Brain pericyte (primary cell): ENCODE measurements at places on chromosomes 3 and 15.
A peak's percentile ranks its signal among the peaks of the same experiment; 100 is the strongest.

- DNase-seq, result no peak
Observed at GRCh38 chr3:120072867-120073525, 21.3 kb downstream of the GSK3B start.

DNA sequence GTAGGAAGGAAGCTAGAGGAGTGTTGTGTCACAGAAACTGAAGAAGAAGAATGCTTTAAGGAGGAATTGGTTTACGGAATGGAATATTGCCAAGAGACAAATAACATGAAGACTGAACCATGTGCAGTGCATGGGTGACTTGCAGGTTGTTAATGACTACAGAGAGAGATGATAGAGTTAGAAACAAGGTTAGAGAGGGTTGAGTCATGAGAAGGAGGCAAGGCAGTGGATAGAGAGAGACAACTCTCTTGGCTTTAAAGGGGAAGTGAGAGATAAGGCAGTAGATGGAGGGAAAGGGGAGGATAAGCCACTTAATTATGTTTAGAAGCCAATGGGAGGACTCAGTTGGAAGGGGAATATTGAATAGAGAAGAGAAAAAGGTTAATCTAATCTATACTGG, 119.3 kb upstream of the CCNL1 start:
- no peak for DNase-seq

GRCh38 chr15:77535845-77536244, 96.9 kb downstream of the LINGO1 start:
- no peak for DNase-seq

DNA sequence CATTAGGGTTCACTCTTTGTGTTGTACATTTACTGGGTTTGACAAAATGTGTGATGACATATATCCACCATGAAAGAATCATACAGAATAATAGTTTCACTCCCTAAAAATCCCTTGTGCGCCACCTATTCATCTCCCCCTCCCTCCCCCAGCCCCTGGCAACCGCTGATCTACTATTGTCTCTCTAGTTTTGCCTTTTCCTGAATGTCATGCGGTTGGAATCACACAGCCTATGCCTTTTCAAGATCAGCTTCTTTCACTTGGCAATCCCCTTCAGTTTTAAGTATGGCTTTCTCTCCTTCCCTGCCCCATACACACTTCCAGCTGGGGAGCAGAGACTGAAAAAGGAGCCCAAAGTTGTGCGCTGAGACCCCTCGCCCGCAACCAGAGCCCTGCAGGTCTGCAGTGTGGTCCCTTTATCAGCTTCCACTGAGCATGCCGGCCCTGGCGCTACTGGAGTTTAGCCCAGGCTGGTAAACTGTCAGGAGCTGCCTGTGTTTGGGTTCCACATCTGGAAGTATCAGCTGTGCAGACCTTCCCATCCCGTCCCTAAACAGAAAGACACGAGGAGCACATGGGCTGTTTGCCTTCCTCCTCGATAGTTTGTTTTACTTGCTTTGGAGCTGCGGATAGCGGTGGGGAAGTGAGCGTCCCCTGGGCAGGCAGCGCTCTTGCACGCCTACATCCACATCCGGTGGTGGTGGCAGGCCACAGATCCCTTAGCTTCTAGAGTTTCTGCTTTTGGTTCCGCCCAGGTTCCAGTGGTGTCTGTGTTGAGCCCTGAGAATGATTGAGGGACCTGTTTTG, 12.3 kb downstream of the BOC start:
- no peak for DNase-seq

DNA sequence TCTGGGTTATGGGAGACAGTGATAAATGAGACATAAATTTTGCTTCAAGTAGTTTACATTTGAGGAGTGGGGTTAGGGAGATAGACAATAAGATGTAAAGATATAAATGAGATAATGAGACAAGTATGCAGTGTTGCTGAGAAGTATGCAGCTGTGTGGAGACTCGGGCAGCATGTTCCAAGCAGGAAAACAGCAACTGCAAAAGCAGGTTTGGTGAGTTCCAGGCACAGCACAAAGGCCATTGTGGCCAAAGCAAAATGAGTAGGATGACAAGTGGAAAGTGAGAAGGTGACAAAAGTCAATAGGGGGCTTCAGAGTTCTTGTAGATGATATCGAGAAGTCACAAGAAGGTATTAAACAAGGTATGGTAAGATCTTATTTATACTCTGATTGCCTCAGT, 259.1 kb upstream of the PEX5L start:
- no peak for DNase-seq

DNA sequence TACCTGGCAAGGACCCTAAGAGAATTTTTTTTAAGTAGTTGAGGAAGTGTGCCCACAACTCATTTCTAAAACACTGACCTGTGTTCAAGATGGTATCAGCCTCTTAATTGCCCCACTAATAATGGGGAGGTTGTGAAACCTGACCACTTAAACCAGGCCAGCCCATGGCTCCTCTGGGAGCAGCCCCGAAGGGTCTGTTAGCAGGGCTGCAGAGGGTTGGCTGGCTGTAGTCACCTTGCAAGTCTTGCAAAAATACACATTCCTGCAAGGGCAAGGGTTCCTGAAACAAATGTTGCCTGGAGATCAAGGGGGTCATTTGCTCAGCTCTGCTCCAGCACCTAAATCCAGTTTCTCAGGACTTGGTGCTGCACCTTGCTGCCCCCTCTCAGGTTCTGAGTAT, 3.2 kb downstream of the IL17RD start:
- no peak for DNase-seq

- DNase-seq, result peak; percentile 91
Observed at GRCh38 chr3:195119461-195120266, 151.3 kb downstream of the XXYLT1 start.
